ENCODE measurements at places on chromosomes 11 and 22.
A peak's percentile ranks its signal among the peaks of the same experiment; 100 is the strongest.

DNA sequence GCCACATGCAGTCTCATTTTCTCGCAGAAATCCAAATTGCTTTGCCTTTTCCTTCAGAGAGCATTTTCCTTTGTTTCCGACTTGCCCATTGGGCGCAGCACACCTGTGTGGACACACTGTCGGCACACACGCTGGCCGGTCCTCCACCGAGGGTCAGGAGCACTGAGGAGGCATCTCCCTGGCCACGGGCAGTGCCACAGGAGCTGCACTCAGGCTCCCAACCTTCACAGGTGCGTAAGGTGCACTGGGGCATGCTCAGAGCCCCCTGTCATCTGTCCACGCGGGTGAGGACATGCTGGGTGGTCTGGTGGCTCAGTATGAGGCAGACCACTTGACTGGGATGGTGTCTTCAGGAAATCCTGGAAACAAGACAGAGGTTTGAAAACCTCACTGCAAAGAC lies 779.1 kb downstream of the BRD1 start:
- no peak for DNase-seq

DNA sequence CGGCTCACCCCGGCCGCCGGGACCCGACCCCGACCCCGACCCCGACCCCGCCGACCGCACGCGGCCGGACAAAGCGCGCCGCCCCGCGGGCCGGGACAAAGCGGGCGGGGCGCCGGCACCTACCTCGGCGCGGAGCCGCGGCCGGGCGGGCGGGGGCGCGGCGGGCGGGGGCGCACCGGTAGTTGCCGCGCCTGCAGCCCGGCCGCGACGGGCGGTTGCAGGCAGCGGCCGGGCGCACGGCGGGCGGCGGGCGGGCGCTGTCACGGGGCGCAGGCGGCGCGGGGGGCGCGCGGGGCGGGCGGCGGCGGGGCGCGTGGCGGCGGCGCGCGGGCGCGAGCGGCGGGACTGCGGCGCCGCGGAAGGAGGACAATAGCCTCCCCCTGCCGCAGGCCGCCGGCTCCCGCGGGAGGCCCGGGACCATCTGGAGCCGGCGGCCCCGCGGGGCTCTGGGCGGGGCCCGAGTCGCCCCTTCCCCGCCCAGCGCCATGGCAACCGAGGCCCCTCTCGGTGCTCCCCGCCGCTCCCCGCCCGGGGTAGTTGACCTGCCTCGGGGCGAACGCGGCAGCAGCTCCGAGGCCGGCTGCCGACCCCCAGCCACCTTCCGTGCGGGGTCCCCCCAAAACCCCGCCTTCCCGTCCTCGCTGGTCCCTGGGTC lies 851 bp downstream of the SPTBN2 start:
- no peak for DNase-seq

GRCh38 chr11:114098927-114099326 lies 39.4 kb downstream of the ZBTB16 start:
- peak; percentile 64 for DNase-seq

DNA sequence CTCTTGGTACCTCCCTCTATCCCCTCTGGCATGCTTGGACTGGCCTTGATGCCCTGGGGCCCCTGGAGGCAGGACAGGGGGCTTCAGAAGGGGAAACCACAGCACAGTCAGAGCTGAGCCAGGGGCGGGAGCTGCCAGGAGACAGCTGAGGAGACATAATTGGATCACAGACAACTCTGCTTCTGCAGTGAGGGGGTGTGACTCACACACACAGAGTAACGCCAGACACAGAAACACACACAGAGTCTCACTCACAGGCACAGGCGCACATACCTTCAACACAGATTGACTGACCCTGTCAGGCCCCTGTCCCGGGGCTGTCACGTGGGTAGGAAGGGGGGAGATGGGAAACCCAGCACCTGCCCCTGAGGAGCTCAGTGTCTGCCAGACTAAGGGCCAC lies 20.6 kb downstream of the STARD10 start:
- no peak for DNase-seq

GRCh38 chr11:64130618-64131017 lies 35.3 kb downstream of the MACROD1 start:
- no peak for DNase-seq

DNA sequence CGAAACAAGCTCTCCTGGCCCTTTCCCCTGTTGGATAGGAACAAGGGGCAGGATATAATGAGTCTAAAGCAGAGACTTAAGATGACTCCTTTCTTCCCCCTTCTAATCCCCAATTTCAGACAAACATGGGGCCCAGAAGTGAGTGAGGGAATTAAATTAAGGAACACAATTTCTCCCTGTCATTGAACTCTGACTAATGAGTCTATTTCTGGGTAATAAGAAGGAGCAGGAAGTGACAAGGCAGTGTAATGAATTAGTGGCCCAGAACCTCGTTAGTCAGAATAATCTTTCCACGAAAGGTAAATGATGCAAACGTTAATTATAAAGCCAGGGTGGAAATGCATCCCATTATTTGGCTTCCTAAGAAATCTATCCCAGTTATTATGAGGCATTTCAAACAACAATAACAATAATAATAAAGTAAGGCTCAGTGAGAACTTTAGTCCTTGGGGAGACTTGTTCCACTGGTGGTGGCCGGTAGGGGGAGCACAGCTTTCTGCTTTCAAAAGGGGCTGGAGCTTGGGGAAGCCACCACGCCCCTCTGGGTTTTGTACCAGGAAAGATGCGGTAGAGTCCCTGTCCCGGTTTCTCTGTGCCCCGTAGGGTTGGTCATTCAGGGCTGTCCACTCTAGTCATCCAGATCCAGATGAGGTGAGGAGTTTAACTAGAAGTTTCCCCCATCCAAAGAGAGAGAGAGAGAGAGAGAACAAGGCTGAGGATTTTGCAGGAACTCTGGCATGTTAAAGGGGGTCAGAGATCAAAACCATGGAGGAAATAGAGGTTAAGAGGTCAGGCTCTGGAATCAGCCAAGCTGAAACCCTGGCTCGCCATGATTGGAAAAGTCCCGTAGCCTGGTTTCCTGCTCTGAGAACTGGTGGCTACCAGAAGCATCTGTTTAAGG lies 298.3 kb downstream of the NTM start:
- peak; percentile 86 for DNase-seq

- no peak for DNase-seq
These were observed 24.3 kb downstream of the GLYATL1 start for GRCh38 chr11:58963551-58964104.

- DNase-seq, result no peak
These were observed 3.9 kb downstream of the IFITM10 start for GRCh38 chr11:1746511-1746931.

DNA sequence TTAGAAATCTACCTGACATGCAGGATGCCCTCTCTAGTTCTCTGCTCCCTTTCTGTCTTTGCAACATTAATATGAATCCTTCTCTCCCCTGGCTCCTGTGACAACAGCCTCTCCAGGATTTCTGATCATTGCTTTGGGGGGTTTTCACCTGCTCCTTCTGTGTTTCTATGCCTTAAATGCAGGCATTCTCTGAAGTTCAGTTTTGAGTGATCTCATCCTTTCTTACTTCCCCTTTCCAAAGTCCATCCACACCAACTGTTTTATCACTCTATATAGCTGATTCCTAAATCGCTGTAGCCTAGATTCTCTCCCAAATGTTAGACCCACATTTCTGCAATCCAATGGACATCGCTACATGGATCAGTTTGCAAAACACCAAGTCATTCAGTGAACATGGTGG lies 330.7 kb upstream of the NCAM1 start:
- DNase-seq, result no peak

DNA sequence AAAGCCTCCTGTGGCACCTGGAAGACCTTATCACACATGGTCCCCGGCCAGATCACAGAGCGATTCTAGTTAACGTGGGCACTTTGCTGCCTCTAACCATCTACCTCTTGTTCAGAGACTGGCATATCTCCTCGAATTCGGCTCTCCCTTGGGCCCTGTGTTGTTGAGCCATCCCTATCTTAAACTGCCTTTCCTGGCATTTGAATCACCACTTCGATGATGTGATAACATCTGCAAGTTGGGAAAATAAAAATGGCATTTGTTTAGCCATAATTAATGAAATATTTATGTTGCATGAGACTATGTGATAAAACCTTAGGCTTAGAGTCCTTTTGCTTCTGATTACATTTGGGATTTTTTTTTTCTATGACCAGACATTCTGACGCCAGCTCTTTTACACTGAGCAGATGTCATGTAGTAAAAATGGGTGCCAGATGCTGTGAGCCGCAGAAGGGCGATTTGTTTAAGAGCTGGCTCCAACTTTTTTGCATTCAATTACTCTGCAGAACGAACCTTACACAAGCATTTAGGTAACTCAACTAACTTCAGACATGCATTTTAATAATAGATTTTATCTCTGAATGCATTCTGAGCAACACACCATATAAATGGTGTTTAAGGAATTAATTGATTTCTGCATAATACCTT lies 58.5 kb upstream of the PARVA start:
- DNase-seq, result no peak

- no peak for DNase-seq
These were observed 126.3 kb downstream of the LUZP2 start for GRCh38 chr11:24623121-24623520.

- DNase-seq, result peak; percentile 52
These were observed 139.1 kb upstream of the BDNF start for GRCh38 chr11:27839226-27839913.

- DNase-seq, result peak; percentile 41
These were observed 47.1 kb downstream of the ZNRF3 start for GRCh38 chr22:28930357-28931007.

DNA sequence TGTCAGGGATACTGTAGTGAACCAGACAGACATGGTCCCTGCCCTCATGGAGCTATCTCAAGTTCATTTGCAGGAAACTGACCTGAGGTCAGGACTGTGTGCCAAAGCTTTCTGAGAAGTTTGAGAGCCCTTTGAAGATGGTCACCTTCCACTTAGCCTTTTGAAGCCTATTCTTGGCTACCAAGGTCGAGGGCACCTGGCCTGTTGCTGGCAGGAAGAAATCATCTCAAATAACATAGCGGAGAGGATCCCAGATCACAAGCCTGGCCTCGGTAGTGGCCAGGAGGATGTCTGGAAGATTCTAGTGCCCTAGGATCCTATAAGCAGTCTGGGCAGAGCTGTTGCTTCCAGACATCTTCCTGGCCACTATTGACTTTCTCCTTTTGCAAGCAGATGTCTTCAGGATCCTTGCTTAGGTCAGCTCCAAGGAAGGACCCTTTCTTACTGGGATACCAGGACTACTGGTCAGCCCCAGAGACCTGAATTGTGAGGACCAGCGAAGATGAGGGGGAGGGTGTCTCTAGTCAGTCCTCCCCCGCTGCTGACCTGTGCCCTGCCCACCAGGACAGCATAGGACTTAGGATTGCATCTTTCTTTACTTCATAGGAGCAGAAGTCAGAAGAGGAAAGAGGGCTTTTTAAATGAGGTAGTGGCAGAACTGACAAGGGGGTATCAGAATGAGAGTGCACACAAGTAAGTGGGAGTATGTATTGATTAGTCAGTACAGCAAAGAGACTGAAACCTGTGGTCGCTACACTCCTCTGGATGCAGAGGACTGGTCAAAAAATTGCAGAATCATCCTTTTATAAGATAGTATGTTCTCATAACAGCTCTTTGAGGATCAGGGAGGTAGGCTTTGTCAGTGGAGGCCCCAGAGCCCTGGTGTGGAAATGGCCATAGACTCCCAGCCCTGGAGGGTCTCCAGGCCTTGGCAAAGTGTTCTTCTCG lies 94.8 kb downstream of the TEAD1 start:
- peak; percentile 5 for DNase-seq

GRCh38 chr22:47624252-47625012 lies 862.0 kb downstream of the TBC1D22A start:
- DNase-seq, result no peak

DNA sequence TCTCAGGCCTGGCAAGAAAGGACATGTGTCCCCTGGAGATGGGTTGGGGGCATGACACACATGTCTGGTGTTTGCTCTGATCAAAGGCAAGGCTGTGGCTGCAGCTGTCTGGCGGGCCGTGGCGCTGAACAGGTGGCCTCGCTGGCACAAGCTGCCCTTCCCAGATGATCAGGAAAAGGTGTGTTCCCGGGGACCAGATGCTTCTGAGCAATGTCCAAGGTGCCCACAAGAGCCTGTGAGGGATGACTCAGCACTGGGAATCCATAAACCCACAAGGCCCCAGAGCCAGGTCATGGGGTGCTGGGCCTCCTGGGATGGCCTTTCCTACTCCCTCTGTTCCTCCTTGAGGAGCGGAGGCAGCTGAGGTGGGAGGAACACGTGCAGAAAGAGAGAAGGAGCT lies 9.7 kb upstream of the LRP5 start:
- DNase-seq, result no peak

GRCh38 chr22:37051391-37052385 lies at the start of gene KCTD17:
Gene KCTD17, plus strand, starts transcription at chr22:37051742. Its CDS starts 19 bp downstream, at chr22:37051761.
- DNase-seq, result peak; percentile 85

- DNase-seq, result no peak
These were observed 8.5 kb upstream of the TBC1D10A start for GRCh38 chr22:30335236-30335635.

DNA sequence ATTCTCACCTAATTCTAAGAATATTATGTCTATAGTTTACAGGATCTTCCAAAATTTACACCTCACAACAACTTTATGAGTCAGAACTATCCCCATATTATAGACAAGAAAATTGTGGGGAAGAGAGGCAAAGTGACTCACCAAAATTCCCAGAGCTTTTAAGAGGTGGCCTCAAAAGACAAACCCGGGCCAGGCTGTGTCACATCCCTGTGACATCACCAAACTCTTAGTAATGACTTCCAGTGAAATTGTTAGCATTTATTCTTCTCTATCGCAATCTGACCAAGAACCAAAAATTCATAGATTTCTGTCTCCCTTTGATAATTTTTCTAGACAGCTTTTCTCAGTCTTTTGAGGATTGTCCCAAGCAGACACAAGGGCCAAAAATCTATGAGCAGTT lies 134.3 kb downstream of the SNX19 start:
- DNase-seq, result no peak

- DNase-seq, result no peak
These were observed 947.7 kb upstream of the TENM4 start for GRCh38 chr11:80388536-80388935.

- no peak for DNase-seq
These were observed 46.8 kb upstream of the LRRC32 start for GRCh38 chr11:76717369-76717768.

DNA sequence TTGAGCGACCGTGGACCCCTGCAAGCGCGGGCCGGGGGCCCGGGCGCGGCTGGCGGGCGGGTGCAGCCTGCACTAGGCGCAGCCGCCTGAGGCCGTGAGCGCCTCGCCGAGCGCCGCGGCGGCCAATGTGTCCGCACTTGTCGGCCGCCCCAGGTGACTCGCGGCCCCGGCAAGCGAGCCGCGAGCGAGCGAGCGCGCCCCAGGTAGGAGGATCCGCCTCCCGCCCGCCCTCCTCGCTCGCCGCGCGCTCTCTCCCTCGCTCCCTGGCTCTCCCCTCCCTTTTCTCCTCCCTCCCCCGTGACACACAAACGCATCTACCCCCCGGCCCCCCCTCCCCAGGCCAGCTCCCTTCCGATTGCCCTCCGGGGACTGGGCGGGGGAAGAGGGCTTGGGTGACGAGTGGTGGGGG lies at the start of gene WNT7B:
Gene WNT7B (minus strand): TSS at position 160 of the 409 bp plus-strand sequence. CDS start 408 bp downstream, outside the sequence.
- no peak for DNase-seq

- no peak for DNase-seq
These were observed 59.9 kb downstream of the NUP98 start for GRCh38 chr11:3737386-3737933.

Data from hematopoietic multipotent progenitor cell treated with erythropoietin and hydrocortisone succinate and interleukin-3 and kit ligand, for 4 days (in vitro differentiated cells).